Adrenal gland (tissue), 19 donors: ENCODE measurements at places on chromosomes 12 and 14.

- DNase-seq: peak; percentile 57
Measured at GRCh38 chr14:73743431-73743931, 29.3 kb upstream of the PNMA1 start.

- no peak for DNase-seq
Measured at GRCh38 chr14:79665556-79665955, 545.7 kb downstream of the DIO2 start.

DNA sequence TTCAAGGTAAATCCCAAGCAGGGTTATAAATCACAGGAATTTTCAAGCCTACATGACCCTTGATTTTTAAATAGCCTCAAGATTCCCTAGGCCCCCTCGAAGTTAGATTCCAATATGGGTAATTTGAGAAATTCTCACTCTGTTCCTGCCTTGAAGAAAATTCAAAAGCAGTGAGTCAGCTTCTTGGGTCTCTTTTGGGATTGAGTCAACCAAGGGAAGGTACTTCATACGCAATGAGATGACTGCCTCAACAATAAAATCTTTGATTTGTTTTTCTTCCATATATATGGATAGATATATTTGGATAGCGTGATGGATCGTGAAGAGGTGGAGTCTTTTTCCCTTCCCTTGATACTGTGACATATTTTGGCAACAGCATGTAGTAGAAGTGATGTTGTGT, 180.4 kb upstream of the ATP2B1 start:
- DNase-seq: no peak

- peak; percentile 42 for DNase-seq
Measured at GRCh38 chr12:110578694-110579534, 4.2 kb downstream of the PPTC7 start.

GRCh38 chr12:116026768-116027550, 250.5 kb downstream of the MED13L start:
- DNase-seq: no peak
